ENCODE measurements at places on chromosomes 7 and 10.

- no peak for DNase-seq
These were observed 254.9 kb downstream of the SKAP2 start for GRCh38 chr7:26609532-26609931.

DNA sequence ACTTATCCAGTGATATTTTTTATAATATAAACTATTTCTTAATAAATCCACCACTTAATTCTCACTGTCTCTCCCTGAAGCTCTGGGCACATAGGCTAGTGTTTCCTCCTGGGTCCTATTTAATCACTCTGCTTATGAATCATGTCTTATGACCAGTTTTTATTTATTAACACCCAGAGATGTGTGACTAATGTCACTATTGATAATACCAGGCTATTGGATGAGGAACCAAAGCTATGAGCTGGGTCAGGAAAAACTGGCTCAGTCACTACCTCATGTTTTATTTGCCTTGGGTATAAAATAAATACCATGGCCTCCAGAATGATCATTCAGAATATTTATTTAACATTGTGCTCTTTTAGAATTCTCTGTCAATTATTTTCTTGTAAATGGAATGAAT, 5.2 kb downstream of the SEMA3E start:
- DNase-seq, result no peak

GRCh38 chr10:132397036-132397541, at the start of gene PWWP2B:
TSS of gene PWWP2B (plus strand) at chr10:132397200. CDS start at chr10:132397227, 27 bp downstream.
- no peak for DNase-seq

DNA sequence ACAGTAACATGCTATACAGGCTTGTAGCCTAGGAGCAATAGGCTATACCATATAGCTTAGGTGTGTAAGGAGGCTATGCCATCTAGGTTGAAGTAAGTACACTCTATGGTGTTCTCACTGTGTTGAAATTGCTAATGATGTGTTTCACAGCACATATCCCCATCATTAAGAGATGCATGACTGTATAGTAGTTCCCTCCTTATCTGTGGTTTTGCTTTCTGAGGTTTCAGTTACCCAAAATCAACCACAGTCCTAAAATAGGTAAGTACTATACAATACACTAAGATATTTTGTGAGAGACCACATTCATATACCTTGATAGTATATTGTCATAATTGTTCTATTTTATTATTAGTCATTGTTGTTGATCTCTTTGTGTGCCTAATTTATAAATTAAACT, 12.7 kb downstream of the FZD1 start:
- no peak for DNase-seq

- no peak for DNase-seq
These were observed 119.5 kb downstream of the RNF216 start for GRCh38 chr7:5661942-5662341.

DNA sequence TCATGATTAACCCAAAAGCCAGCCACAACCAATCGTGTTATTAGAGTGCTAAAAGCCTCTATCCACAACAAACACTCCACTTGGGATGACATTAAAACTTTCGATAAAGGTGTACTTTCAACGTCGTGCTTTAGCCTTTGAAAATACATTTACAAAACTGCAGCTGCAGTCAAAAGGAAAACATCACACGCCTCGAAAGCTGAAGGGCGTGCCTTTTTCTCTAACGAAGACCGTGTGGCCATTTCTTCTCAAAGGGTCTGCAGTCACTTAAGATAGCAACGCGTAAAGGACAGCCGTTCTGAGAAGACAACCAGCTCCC, 1.1 kb downstream of the ARHGAP12 start:
- no peak for DNase-seq

DNA sequence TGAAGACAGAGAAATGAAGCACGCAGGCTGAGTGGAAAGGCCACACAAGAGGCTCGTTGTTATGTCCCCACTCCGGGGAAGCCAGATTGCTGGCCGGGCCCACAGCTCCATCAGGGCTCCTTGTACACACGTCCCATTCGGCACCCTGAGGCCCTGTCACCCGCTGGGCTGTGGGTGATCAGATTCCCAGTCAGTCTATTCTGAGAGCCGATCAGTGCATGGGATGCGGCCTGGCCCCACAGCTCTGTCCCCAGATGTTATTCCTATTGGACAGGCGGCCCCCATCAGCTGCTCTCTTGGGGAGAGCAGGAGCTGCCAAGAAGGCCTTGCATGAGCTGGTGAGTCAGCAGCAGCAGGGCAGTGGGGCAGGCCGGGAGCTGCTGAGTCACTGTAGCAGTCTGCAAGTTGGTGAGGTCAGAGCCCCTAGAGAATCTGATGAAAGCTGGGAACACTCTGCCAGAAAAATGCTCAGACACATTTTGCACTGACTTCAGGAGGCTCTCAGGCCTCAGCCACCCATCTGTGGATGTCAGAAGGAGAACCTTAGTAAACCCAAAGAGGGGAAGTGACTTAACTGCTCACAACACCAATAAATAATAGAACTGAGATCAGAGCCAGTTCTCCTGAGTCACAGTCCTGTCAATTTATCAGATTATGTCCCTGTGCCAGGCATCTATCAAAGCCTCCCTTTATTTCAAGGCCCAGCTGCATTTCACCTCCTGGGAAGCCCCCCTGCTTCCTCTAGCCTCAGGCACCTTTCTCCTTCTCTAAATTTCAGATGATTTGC, 9.4 kb upstream of the PSAP start:
- peak; percentile 10 for DNase-seq
